Psoas muscle (tissue), 8 donors: ENCODE measurements at places on chromosomes 4 and X. TPM values are rescaled to one million over a fixed set of nuclear protein-coding genes. Genes with fewer than 3 reads are reported as not detected.

Gene LEF1
- 0.24 TPM for total RNA-seq

Gene C4orf36
- total RNA-seq = 1.5 TPM

Gene RNF175
- total RNA-seq = not detected

Gene GABRQ
- not detected for total RNA-seq

Gene ZNF157
- total RNA-seq = not detected

Gene ADGRG4
- total RNA-seq = not detected

Gene RNF212
- 0.46 TPM for total RNA-seq

Gene ARR3
- not detected for total RNA-seq

Gene CYBB
- 10.0 TPM for total RNA-seq

Gene PABPC1L2A
- not detected for total RNA-seq

Gene FABP2
- total RNA-seq = not detected

Gene CT45A8
- not detected for total RNA-seq

Gene ERCC6L
- 0.22 TPM for total RNA-seq

Gene AFP
- not detected for total RNA-seq

Gene DMD
- total RNA-seq = 170 TPM

Gene GLUD2
- total RNA-seq = 0.54 TPM

Gene VCX
- not detected for total RNA-seq

Gene KCNIP4
- total RNA-seq = not detected

Gene ITIH6
- total RNA-seq = not detected

Gene MTTP
- total RNA-seq = 0.99 TPM

Gene IQCM
- not detected for total RNA-seq

Gene PCYT1B
- 0.41 TPM for total RNA-seq

Gene SSX3
- total RNA-seq = not detected

Gene XK
- total RNA-seq = 8.9 TPM

Gene TNMD
- total RNA-seq = 0.69 TPM

Gene IL3RA
- 1.5 TPM for total RNA-seq

Gene INTS6L
- total RNA-seq = 0.81 TPM

Gene ARHGEF6
- 25.4 TPM for total RNA-seq

Gene EPHA5
- total RNA-seq = not detected

Gene GJB1
- total RNA-seq = not detected

Gene PAGE5
- not detected for total RNA-seq

Gene PABPC4L
- total RNA-seq = 0.24 TPM

Gene GPR173
- 0.20 TPM for total RNA-seq

Gene COL4A5
- total RNA-seq = 3.1 TPM

Gene LRP2BP
- total RNA-seq = 1.3 TPM

Gene TMEM255A
- total RNA-seq = 0.06 TPM

Gene ABCG2
- total RNA-seq = 1.8 TPM

Gene LANCL3
- 0.30 TPM for total RNA-seq

Gene NHSL2
- 3.7 TPM for total RNA-seq

Gene ESX1
- not detected for total RNA-seq

Gene CCDC149
- total RNA-seq = 7.8 TPM

Gene RADX
- total RNA-seq = 1.0 TPM

Gene FAM184B
- total RNA-seq = 0.38 TPM

Gene FAT1
- 5.4 TPM for total RNA-seq

Gene HDX
- 0.46 TPM for total RNA-seq

Gene CLNK
- total RNA-seq = not detected

Gene NDP
- not detected for total RNA-seq

Gene ZAR1
- total RNA-seq = not detected

Gene PRPS2
- total RNA-seq = 3.0 TPM

Gene PASD1
- total RNA-seq = not detected

Gene IBSP
- total RNA-seq = not detected

Gene ARSJ
- total RNA-seq = 0.16 TPM

Gene DCTD
- 46.7 TPM for total RNA-seq

Gene UGT8
- not detected for total RNA-seq

Gene RFC1
- 21.0 TPM for total RNA-seq
